ENCODE measurements at places on chromosomes 5 and 9.

DNA sequence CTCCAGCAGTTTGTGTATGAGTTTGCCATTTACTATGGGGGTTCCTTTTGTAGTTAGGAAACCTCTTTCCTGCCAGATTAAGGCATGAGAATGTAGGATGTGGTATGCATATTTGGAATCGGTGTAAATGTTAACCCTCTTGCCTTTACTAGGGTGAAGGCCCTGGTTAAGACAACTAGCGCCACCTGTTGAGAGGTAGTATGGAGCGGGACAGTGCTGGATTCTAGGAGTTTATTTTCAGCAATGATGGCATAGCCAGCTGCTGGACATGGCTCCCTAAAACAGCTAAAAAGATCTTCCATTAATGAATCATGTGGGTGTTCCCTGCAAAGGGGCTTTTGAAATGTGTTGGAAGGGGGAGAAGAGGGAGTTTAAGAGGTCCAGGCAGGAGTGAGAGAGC is 30.7 kb upstream of the GPX3 start:
- DNase-seq, result no peak

GRCh38 chr9:10252174-10252573 is 360.6 kb downstream of the PTPRD start:
- DNase-seq, result peak; percentile 1

GRCh38 chr5:95449460-95449859 is 58.3 kb downstream of the FAM81B start:
- DNase-seq, result peak; percentile 4

DNA sequence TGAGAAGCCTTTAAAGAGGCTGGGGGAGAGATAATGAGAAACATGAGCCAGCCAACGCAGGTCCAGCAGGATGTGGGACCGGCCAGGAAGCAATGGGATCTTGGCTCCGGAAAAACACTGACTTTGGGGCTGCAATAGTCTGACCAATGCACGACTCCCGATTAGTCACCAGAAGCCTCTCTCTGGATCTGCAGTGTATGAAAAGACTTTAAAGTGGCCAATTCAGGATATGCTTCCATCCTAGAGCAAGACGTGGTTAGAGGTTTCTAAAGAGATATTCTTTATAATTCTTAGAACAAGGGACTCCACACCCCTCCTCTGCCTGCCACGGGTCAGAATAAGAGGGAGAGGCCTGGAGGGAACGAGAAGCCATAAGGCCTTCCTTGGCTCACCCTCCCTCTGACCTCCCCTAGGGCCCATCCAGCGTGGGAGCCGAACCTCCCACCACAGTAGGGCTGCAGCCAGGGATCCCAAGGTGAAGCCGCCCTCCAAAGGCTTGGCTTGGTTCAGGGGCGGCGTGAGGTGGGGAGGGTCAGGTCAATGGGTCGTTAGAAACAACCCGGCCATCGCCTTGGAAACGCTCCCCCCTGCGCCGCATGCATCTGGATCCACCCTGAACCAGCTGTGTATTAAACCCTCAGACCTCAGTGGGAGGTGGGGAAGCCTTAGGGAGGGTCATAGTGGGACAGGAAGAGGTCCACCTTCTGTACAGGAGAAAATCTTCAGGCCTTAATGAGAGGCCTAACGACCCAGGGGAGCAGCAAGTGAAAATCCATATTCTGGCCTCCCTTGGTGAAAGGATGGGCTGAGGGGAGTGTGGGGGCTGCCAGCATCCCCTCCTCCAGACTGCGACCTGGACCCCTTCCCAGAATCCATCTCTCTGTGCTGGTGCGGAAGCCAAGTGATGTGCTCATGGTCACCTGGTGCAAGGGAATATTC is 11.1 kb downstream of the FGF1 start:
- DNase-seq, result peak; percentile 89

All from astrocyte (in vitro differentiated cells and primary cell).